ENCODE measurements at places on chromosomes 11 and 22. TPM values are rescaled to one million over a fixed set of nuclear protein-coding genes. Genes with fewer than 3 reads are reported as not detected.

DNA sequence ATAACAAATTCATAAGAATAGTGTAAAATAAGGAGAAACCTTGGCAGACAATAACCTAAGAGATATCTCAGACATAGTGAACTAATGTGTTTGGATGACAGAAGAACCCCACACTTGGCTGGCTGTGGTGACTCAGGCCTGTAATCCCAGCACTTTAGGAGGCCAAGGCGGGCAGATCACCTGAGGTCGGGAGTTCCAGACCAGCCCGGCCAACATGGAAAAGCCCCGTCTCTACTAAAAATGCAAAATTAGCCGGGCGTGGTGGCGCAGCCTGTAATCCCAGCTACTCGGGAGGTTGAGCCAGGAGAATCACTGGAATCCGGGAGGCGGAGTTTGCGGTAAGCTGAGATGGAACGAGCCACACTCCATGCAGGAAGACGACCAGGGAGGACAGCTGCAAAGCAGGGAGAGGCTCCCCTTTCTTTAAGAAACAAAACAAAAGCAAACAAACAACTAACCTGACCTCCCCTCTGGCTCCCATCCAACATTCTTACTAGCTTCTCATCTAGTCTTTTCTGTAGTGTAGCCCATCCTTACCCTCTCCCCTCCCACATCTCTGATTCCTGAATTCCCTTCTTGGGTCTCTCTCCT lies 84.2 kb downstream of the ZNF280B start:
- DNase-seq: no peak

DNA sequence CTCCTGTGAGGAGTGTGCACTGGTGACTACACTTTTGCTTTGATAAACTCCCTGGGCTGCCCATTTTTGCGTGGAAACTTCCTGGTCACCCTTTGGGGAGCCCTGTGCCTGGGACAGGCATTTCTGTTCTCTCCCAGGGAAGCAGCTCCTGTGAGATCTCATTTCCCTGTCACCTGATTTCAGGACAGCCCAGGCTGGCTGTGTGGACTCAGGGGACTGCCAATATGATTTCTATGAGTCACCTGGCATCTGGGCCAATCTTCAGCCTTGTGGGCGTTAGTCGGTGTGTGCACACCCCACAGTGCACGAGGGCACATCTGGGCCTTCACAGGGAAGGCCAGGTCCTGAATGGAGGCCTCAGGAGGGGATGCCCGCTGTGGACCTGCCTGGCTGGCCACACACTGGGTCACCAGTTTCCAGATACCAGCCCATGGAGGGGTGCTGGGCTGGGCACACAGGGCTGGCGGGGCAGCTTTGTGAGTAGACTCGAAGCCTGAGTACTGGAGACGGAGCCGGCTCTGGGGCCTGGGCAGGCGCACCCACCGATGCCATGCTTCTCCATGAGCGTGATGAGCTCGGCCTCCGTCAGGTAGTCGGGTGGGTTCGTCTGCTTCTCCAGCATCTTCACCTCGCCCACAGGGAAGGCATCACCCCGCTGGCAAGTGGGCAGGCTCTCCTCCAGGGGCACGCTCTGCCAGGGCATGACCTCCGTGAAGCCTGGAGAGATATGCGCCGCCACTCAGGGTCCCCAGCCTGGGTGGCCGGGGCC lies 9.4 kb upstream of the PPM1F start:
- DNase-seq: peak; percentile 70

LPXN gene
- 1.0 TPM for total RNA-seq

- DNase-seq: no peak
These were observed 82.7 kb downstream of the FBLN1 start for GRCh38 chr22:45585437-45585755.

SAA4 gene
- total RNA-seq: not detected

DNA sequence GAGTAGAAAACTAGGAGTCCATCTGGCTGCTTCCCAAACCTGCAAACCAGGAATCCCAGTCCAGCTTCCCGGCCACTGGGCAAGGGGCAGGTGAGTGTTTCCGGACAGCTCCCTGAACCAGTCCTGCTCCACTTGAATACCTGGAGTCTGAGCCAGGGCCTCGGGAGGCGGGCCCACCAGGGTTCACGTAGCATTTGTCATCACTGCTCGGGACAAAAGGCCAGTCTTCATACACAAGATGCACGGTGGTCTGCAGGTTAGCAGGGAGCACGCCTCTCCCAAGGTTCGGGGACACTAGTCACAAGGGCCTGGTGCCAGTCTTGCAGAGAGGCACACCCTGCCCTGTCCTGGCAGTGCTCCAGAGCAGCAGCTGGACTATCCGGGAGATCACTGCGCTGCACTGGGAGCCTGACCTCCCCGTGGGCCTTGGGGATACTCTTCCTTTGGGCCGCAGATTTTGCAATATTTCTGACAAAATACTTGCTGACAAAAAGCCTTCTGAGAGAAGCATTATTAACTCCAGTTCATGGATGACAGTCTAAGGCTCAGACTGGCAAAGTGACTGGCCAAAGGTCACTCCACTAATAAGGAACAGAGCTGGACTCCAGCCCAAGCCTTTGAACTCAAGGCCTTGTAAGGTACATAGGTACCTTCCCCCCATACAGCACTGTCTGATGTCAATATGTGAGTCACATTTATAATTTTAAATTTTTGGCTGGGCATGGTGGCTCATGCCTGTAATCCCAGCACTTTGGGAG lies 25.1 kb downstream of the CD6 start:
- DNase-seq: no peak

GRCh38 chr11:65529475-65530156 lies 4.7 kb downstream of the SCYL1 start:
- DNase-seq: no peak

TRIM51 gene
- not detected for total RNA-seq

CCDC89 gene
- 0.29 TPM for total RNA-seq

GLB1L2 gene
- not detected for total RNA-seq

DNA sequence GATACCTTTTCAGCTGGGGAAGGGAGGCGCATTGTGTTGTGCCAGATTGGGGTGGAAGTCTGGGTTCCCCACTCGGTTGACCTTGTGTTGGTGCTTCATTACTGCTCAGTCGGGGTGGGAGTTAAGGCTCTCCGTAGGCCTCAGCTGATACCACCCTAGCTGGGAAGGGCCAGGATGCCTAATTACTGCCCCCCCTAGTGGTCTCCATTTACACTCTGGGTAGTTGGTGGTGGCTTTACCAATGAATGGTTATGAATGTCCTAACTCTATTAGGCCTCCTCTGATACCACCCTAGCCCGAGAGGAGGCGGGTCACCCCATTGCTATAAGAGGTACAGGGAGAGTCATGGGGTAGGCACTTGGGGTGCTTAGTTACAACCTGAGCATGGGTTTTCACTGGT lies 27.5 kb upstream of the HIKESHI start:
- DNase-seq: no peak

DNA sequence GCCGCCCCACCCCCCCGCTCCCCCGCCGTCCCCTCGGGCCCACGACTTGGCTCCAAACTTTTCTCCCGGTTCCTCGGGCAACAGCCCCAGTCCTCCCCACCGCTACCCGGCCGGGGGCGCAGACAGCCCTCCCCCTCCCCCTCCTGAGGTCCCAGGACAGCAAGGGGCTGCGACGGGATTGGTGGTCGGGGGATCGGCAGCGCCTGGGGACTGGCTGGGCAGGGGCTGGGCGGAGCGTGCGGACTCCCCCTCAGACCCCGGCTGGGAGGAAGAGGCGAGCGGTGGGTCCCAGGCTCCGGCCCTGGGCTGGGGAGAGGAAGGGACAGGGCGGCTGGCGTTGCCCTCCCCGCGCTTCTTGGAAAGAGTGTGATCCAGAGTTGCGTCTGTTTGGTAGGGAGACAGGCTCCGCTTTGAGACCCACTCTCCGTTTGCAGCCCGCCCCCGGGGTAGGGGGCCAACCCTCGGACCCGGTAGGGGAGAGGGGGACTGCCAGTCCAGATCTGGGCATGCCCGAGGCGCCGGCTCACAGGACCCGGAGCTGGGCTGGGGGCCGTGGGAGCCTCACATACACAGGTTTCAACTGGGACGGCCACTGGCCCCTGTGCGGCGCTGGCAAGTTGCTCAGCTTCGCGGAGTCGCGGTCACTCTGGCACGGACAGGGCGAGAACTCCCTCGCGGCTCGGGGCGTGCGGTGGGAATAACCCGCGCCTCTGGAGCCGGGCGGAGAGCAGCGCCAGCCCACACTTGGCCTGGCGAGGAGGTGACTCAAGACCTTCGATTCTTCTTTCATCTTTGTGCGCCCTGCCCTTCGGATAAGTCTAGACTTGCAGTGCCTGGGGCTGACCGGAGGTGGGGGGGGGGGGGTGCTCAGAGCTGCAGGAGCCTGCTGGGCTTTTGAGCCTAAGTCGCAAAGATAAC lies 999 bp downstream of the TSKU start:
- DNase-seq: no peak

DNA sequence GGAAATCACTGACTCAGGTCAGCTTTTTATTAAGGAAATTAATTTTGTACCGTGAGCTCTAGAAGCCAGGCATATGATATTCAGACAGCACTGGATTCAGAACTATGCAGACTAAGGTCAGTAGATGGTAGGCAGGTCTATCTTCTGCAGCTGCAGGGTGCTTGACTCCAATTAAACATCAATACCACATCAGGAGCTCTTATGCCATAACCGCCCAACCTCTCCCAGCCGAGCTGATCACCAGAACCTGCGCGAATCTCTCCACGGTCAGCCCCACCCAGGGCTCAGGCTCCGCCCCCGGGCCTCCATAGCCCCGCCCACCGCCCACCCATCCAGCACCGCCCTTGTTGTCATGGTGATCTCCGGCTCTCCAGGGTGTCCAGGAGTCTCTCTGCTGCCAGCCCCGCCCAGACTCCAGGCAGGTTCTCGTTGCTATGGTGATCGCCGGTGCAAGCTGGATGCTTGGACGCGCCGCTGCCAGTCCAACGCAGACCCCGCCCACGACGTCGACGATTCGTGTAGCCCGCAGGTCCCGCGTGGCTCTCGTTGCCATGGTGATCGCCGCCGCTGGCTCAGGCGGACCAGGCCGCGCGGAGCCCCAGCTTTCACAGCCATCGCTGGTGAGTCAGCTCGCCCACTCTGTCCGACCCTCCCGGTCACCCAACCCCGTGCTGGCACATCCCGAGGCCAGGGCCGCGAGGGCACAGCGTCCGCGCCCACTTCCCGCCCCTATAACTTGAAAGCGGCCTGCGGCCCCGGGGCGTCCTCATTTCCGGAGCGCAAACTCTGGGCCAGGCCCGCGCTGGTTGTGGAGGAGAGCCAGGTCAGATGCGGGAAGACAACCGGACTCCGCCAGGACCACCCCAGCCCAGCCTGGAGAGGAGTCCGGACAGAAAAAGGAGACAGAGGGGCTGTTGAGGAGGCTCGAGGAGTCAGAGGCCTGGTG lies at the start of gene RAB36:
RAB36 (plus strand) TSS at position 546 of the 946 bp plus-strand sequence. CDS start 1,140 bp downstream, outside the sequence.
- peak; percentile 74 for DNase-seq

- no peak for DNase-seq
These were observed 554.7 kb downstream of the MIAT start for GRCh38 chr22:27212102-27212501.

DNA sequence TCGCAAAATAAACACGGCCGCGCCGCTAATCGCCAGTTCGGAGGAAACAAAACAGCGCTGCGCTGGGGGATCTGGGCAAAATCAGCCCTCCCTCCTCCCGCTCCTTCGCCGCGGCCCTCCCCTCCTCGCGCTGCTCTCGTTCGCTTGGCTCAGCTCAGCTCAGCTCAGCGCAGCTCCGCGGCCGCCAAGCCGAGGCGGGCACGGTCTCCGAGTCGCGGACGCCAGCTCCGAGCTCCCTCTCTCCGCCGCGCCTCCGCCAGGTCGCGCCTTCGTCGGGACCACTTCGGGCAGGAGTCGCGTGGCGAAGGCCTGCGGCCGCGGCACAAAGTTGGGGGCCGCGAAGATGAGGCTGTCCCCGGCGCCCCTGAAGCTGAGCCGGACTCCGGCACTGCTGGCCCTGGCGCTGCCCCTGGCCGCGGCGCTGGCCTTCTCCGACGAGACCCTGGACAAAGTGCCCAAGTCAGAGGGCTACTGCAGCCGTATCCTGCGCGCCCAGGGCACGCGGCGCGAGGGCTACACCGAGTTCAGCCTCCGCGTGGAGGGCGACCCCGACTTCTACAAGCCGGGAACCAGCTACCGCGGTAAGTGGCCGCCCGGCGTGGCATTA lies at the start of gene SPON1:
SPON1 (plus strand) TSS at position 162 of the 607 bp plus-strand sequence; CDS start at position 344, 182 bp downstream.
- no peak for DNase-seq

SULT4A1 gene
- total RNA-seq: not detected

DNA sequence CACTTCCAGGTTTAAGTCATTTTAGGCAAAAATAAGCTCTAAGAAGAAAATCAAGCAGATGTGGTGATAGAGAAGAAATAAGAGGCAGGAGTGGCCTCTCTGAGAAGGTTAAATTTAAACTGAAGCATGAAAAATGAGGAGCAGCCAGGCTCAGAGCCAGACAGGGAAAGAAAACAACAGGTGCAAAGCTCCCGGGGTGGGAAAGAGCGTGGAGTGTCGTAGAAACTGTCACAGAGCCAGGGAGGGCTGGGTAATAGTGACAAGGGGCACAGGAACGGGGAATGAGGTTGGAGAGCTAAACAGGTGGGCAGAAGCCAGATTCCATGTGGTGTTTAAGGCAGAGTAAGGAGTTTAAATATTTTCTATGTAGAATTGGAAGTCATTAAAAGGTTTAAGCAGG lies 132.1 kb upstream of the BLID start:
- peak; percentile 75 for DNase-seq

DNA sequence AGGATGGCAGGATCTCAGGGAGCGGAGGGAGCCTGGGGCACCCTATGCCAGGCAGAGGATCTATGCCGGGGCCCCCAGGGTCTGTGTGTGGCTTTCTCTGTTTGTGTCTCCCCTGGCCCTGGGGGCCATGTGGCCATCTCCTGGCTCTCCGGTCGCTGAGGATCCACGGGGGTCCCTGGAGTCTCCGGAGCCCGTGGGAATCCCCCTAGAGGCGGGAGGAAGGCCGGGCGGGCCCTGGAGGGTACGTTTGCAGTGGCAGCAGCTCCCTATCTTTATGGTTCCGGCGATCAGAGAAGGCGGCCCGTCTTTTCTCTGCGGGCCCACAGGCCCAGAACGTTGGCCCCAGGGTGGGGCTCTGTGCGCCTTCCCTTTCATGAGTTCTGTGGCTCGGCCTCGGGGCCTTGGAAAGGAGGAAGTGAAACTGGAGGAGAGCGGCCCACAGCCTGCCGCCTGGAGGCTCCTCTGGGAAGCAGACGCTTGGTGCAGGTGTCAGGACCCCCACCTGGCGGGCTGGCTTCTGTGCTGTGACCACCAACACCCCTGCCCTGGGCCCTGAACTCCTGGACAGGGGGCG lies 82.1 kb downstream of the KCNQ1 start:
- no peak for DNase-seq

DNA sequence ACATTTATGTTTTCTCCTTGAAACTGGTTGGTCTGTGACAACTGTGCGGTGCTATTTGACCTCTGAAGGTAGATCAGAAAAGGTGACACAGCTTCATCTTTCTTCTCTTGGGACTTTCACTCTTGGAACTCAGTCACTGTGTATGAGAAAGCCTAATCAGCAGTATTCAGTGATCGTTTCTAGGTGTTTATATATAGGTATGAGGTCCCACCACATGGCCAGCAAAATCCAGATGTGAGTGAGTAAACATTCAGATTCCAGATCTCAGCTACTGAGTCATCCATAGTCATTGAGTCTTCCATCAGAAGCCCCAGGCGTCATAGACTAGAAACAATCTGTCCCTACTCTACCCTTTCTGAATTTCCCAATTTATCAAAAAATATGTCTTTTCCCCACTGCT lies 117.3 kb upstream of the CTSC start:
- no peak for DNase-seq

All from gastrocnemius medialis (tissue), 4 donors.